ENCODE measurements at places on chromosomes 6 and 20.

DNA sequence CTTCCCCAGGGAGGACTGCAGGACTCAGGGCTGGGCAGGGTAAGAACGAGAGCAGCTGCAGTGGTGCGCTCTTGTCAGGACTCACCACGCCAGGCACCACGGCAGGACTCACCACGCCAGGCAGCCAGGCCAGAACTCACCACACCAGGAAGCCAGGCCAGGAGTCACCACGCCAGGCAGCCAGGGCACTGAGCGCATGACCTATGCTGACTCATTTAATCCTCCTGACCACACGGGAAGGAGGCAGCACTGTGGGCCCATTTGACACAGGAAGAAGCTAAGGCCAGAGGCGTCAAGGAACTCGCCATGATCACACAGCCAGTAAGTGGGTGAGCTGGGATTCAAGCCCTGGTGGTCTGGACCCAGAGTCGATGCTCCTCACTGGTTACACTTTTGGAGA lies 189.3 kb downstream of the PREX1 start:
- no peak for DNase-seq

GRCh38 chr6:149182262-149182661 lies 135.2 kb upstream of the TAB2 start:
- DNase-seq: no peak

DNA sequence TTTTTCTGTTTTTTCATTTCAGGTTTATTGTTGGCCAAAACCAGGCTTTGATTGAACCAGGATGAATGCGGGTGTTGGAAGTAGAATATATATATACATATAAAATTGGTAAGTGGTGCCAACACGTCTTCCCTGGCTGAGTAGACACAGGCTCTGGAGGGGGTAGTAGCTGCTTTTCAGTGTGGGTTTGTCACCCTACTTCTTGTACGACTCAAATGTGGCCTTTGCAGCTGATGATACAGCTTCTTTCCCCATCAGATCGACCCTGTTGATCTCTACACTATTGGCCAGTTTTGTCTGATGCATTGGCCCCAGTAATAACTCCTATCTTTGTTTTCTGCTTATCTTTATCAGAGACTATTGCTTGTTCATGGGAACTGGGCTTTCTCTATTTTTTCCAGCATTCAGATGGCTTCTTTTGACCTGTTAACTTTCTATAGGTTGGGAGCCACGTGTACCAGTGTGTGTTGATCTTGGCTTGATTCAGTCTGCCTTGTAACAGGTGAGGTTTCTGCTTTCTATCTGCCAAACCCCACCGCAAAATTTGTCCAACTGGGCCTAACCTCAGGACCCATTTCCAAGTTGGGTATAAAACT lies 2.7 kb upstream of the ZNFX1 start:
- peak; percentile 29 for DNase-seq

- DNase-seq: peak; percentile 15
Observed at GRCh38 chr6:144285548-144285797, 338 bp downstream of the UTRN start.

- DNase-seq: no peak
Observed at GRCh38 chr6:17311595-17312311, 30.6 kb downstream of the RBM24 start.

- no peak for DNase-seq
Observed at GRCh38 chr20:49275636-49276035, 2.2 kb downstream of the ZNFX1 start.

Measured in stimulated activated CD4-positive, alpha-beta T cell treated with anti-CD3 and anti-CD28 coated beads, Interleukin-4, amount 100 ng/mL, for 24 hours (primary cell).